ENCODE measurements at places on chromosomes 16 and 17.
A peak's percentile ranks its signal among the peaks of the same experiment; 100 is the strongest.

- DNase-seq = no peak
Observed at GRCh38 chr16:676913-677312, 1.4 kb downstream of the RHBDL1 start.

GRCh38 chr16:84819644-84820304, at the start of gene CRISPLD2:
TSS of gene CRISPLD2 (plus strand) at chr16:84819985. CDS start at chr16:84838496, 18,511 bp downstream.
- DNase-seq = peak; percentile 72

DNA sequence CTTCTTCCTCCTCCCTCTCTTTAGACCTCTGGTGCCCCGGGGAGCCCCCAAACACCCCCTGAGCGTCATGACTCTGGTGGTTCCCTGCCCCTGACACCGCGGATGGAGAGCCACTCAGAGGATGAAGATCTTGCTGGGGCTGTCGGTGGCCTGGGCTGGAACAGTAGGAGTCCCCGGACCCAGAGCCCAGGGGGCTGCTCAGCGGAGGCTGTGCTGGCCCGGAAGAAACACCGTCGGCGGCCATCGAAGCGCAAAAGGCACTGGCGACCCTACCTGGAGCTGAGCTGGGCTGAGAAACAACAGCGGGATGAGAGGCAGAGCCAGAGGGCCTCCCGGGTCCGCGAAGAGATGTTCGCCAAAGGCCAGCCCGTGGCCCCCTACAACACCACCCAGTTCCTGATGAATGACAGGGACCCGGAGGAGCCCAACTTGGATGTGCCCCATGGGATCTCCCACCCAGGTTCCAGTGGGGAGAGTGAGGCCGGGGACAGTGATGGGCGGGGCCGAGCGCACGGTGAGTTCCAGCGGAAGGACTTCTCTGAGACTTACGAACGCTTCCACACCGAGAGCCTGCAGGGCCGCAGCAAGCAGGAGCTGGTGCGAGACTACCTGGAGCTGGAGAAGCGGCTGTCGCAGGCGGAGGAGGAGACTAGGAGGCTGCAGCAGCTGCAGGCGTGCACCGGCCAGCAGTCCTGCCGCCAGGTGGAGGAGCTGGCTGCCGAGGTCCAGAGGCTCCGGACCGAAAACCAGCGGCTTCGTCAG, 7.5 kb downstream of the HEXIM2 start:
- no peak for DNase-seq

GRCh38 chr17:58335779-58336455, 7.3 kb upstream of the TSPOAP1 start:
- DNase-seq = no peak

- DNase-seq = no peak
Observed at GRCh38 chr17:29728490-29728889, 105.8 kb upstream of the CORO6 start.

- no peak for DNase-seq
Observed at GRCh38 chr17:21146362-21147015, 19.7 kb downstream of the DHRS7B start.

- no peak for DNase-seq
Observed at GRCh38 chr16:79267781-79268180, 332.8 kb downstream of the MAF start.

DNA sequence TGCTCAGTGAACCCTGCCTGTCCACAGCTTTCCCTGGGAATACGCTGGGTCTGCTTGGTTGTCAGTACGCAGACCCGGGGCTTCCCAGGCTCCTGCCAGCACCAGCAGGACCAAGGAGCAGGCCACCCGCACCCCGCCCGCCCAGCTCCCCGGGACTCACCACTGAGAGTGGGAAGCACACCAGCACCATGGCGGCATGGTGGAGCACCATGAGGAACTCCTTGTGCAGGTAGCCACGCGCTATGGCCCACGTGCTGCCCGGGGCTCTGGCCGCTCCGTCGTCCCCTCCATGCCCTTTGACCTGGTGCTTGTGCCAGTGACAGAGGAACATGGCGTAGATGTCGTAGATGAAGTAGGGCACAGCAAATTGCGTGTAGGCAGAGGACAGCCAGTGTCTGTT, 3.5 kb downstream of the C16orf92 start:
- no peak for DNase-seq

GRCh38 chr16:85157372-85157771, 45.1 kb upstream of the CIBAR2 start:
- DNase-seq = no peak

- DNase-seq = no peak
Observed at GRCh38 chr16:9567666-9568065, 476.2 kb downstream of the HAPSTR1 start.

DNA sequence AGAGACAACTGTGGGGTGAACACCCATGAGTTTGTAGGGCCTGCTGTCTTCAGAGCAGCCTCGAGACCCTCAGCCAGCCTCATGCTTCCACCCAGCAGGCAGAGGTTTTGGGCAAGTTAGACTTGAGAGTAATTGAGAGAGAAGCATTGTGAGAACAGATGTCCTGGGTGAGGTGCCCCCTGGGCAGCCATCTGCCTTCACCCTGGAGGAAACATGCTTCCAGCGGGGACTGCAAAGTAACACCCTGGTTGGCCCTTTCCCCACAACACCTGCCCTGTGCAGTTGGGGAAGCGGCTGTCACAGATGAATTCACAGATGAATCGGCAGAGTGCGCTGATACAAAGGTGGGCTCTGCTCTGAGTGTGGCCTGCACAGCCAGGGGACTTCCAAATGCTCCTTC, 23.4 kb downstream of the ATPAF2 start:
- no peak for DNase-seq

GRCh38 chr16:27982184-27982583, 81.3 kb downstream of the GSG1L start:
- DNase-seq = no peak

DNA sequence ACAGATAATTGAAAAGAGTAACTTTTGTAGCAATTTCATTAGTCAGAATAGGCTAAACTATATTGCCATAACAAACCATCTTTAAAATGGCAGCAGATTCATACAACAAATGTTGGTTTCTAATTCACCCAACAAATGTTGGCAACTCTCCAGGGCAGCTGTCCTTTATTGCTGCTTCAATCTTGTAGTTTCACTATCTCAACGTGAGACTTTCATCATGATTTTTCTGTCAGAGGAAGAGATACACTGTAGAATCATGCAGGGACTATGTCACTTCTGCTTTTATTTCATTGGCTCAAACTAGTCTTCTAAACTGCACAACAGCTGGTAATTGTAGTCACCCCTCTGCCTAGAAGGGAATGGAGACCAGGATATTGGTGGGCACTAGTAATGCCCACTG, 174.2 kb downstream of the TANC2 start:
- DNase-seq = no peak

DNA sequence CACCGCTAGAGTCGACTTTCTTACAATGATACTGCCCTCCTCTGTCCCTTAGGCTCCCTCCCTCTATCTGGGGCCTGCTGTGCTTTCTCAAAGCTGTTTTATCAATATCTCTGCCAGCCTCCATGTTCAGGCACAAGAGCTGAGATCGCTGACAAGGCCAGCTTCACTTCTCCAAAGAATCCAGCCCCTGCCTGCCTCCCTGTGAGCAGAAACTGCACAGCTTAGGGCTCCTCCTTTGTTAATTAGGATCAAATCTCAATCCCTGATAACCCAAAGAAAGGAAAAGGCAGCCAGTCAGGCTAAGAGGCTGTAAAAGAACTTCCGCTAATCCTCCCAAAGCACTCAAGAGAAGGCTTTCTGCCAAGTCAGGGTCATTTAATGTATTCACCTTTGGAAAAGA, 616.0 kb upstream of the CDH11 start:
- no peak for DNase-seq

DNA sequence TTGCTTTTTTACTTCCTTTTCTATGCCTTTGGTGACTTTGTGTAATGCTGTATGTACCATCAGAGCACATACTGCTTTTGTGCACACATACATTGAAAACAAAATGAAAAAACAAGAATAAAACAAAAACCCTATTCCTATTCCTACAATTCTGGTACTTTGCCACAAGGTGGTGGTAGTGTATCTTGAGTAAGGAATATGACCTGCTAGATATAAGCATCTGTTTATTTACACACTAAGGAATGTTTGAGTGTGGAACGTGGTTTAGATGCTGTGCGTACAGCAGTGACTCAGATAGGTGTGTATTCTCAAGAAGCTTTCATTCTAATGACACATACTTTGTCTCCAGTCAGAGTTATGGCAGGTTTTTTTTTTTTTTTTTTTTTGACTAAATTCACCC, 606.2 kb downstream of the WWOX start:
- no peak for DNase-seq

- no peak for DNase-seq
Observed at GRCh38 chr16:85301231-85301630, 189.0 kb upstream of the CIBAR2 start.

DNA sequence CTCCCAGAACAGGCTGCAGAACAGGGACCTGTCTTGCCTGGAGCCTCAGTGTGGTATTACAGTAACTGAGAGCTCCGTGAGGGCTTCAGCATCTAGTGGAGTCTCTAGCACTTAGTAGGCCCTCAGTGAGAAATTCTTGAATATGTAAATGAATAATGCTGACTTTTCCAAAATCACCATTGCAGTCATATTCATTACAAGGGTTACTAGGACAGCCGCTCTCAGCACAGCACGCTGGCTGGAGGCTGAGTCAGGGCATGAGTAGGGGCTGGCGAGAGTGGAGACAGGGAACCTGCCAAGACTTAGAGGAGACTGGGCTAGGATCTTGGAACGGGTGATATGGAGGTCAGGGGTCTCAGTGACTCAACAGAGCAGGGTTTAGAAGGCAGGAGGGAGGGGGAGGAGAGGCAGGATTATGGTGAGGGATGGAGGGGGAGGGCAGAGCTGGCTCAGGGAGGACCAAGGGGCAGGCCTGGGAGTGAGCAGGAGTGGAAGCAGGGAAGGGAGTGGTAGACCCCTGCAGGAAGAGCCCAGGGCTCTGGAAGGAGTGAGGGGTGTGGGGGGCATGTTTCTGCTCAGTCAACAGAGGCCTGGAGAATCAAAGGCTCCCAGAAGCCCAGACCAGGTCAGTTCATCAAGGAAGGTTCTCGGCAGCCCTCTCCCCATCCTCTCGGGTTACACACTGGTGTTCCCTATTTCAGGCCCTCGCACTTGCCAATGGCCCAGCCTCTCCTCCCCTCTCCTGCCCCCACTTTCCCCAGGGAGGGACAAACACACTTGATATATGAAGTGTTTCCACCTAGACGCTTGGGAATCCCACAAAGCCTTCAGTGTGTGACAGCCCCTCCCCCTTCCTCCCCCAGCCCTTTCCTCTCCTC, 42.3 kb downstream of the FZD2 start:
- DNase-seq = no peak

- DNase-seq = no peak
Observed at GRCh38 chr16:6913566-6913965, 419.1 kb upstream of the RBFOX1 start.

DNA sequence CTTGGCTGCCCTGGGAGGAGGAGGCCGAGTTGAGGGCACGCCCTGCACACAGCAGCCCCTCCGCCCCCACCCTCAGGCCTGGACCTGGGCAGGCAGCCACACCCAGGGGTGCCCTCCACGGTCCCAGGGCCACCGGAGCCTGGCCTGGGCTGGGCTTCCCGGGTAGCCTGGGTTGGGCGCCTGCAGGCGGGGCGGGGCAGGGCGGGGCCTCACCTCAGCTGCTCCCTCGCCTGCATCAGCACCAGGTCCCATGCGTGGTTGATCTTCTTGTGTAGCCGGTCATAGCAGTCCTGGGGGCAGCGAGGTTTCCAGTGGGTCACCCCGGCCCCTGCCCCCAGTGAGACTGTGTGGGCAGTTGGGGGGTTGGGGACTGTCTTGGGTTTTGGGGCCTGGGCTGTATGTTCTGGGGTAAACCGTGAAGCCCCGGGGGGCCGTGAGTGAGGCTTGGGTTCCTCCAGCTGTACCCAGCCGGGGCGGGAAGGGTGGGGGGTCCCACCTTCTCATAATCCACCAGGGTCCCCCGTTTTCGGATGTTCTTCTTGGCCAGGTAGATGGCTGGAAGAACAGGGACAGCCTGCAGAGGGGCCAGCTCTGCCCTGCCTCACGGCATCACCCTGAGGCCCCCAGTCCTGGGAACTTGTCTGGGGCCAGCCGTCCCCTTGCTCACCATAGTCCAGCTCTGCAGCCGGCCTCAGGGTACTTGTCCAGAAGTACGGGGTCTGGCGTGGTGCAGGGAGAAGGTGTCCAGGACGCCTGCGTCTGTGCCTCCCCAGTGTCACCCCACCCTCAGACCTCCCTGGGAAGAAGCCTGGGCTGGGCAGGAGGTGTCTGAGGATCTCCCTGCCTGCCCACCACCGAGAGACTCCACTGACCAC, 2.0 kb downstream of the RGS11 start:
- DNase-seq = no peak

DNA sequence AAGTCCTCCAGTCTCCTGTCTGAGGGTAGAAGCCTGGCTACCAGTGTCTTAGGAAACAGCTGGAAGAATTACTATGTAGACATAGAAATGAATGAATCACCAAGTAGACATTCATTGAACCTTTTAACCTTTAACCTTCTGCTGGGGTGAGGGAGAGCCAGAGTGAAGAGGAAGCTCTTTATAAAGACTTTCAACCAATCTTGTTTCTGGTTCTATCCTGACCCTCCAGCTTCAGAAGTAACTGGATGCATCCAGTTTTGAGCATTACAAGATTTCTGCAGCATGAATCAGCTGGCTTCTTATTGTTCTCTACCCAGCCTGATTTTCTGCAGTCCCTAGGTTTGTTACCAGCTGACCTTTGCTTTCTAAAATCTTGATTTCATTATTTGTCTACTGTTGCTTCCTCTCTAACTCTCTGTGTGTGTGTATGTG, 8.5 kb downstream of the TEKT1 start:
- DNase-seq = no peak

- DNase-seq = no peak
Observed at GRCh38 chr17:56085576-56086267, 67.6 kb upstream of the ANKFN1 start.

GRCh38 chr17:7611635-7612293, 2.9 kb downstream of the FXR2 start:
- no peak for DNase-seq
